ENCODE measurements at places on chromosomes 7 and 10.

DNA sequence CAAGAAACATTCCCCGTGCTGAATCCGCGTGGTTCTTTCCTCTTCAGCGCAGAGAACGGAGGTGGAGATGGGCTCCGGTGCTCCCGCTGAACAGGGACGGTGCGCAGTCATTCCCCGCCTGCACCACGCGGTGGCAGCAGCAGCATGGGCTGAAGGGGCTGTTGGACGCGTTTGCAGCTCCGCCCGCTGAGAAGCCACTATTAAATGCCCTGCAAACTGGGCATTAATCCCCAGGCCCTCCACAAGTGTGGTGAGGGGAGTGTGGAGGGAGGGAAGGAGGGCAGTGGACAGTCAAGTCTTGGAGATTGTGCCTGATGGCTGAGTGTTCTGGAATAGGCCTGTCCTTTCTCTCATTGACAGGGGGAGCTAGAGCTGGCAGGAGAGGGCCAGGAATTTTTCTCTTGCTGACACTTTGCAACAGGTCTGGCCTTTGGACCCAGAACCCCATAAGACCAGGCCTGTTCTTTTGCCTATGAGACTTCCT, 240.2 kb upstream of the INHBA start:
- peak; percentile 75 for DNase-seq

- DNase-seq = no peak
Measured at GRCh38 chr7:22269963-22270362, 87.0 kb downstream of the RAPGEF5 start.

DNA sequence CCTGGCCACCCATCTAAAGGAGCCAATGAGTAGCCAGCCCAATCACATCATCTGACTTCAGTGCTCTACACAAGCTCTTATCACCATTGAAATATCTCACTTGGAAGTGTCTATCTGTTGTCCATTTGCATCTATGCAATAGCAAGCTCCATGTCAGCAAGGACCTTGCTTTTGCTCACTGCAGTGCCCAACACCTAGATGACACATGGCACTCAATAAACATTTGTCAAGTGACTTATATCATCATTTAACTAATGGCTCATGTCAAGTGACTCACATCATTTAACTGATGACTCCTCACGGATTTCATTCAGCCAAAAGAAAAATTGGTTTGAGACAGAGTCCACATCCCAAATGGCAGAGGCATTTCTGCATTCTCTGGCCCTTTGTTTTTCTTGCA, 92.9 kb upstream of the ADAM12 start:
- DNase-seq = no peak

DNA sequence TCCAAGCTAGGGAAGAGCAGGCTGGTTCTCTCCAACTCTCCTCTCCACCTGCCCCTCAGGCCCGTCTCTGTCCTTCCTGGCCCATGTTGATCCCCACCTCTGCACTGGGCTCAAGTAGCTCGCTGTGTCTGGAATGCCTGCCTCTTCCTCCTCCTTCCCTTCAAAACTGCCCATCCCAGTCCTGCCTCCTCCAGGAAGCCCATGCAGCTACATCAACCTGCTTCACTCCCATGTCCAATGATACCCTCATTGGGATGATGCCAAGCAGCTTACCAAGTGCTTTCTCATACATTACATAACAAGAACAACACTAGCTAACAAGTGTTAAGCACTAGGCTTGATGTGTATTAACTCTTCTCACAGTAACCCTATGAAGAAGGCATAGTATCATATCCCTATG, 8.2 kb downstream of the ASB10 start:
- no peak for DNase-seq

DNA sequence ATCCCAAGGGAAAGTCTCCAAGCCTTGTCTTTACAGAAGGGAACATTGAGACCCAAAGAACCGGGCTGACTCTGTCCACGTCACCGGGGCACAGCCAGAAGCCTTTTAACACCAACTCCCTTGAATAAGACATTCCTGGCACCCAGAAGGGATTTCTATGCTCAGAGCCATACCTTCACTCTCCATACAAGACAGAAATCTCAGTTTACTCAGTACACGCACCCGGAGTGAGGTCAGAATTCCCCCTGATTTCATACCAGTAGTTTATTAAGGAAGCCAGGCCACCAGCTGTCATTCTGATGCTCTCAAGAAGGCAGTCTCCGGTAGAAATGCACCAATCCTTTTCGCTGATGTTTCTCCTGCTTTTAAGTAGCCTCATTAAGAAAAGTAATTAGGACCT, 134.2 kb upstream of the KCNMA1 start:
- no peak for DNase-seq

GRCh38 chr7:92782855-92783254, 53.5 kb downstream of the CDK6 start:
- DNase-seq = no peak

DNA sequence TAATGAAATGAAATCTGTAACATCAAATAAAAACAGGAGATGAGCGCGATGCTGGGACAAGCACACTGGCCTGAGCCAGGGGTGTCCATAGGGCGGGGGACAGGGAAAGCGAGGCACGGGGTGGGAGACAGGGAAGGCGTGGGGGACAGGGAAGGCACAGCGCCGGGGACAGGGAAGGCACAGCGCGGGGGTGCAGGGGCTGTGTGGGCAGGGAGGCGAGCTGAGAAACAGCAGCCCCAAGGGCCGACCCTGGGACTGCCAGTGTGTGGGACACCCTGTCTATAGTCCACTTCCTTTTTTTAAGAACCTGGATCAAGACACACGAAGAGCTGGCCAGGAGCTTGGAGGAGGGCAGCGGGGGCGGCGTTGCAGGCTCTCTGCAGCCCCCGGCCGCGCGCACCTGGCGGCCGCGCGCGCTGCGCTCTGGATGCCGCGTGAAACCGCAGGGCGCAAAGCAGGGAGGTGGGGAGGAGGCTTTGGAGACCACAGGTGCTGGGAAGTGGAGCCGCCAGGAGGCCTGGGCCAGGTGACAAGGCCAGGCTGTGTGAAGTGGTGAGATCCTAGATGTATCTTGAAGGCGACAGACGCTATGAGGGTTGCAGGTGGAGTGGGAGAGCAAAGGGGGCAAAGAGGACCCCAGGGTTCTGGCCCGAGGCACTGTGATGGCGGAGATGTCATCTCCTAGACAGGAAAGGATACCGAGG, 157.7 kb downstream of the COBL start:
- DNase-seq = no peak

DNA sequence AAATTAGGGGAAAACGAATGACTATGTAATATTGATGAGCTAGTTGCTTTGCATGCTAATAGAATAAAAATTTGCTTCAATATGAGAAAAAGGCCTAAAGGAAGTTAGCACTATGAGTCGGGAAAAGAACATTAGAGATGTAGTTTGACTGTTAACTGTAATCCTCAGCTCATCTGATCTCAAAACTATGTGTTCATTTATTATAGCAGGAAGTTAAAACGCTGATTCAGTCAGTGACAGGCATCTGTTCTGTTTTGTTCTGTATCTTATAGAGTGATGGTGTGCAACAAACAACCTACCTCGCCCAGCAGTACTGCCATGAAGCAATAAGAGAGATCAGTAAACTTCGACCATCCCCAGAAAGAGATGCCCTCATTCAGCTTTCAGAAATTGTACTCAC, 48.6 kb downstream of the PDSS1 start:
- no peak for DNase-seq

- peak; percentile 51 for DNase-seq
Measured at GRCh38 chr10:26697163-26697921, at the start of gene PDSS1. PDSS1 (plus strand) TSS chr10:26697701; CDS start chr10:26697712, 11 bp downstream.

- no peak for DNase-seq
Measured at GRCh38 chr7:98329791-98330373, 48.4 kb downstream of the BRI3 start.

GRCh38 chr7:6637544-6638229, 569 bp downstream of the ZNF316 start:
- DNase-seq = peak; percentile 60

DNA sequence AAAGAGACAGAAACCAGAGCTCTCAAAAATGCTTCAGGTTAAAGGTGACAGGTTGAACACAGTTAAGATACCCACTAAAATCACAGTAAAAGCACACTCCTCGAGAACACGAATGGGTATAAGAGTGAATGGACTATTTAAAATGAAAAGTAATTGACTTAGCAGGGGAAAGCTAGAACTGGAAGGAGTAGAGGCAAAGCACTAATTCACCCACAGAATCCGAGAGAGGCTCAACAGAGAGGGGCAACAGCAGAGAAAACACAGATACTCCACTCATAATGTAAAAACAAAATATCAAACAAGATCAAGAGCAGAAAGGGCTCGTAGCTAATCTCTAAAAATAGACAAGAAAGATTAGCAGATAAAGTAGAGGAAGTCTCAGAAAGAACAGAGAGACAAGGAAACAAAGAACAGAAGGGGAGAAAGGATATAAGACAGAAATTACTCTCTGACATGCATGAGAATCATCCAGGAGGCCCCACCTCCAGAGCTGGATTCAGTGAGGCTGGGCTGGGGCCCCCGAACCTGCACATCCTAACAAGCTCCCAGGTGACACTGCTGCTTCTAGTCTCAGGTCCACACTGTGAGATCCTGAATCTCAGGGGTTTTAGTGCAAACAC, 117.6 kb downstream of the GALNT11 start:
- DNase-seq = peak; percentile 86

GRCh38 chr10:29862923-29863614, 196.3 kb downstream of the JCAD start:
- DNase-seq = no peak

DNA sequence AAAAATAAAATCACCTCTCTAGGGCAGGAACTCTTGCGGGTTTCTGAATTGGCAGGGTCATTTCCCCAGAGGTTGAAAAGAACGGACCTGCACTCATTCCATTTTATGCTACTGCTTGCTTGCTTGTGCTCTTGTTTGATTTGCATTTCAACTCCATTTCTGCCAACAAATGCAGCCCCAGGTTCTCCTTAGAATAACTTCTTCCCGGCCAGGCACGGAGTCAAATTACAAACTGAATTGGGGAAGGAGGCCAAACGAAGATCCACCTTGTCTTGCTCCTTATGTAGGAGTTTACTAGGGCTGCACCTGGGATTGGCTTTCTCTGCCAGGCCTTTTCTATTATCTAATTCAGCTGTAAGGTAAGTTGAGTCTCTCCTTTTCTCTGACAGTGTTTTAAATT, 79.6 kb downstream of the HGF start:
- no peak for DNase-seq

DNA sequence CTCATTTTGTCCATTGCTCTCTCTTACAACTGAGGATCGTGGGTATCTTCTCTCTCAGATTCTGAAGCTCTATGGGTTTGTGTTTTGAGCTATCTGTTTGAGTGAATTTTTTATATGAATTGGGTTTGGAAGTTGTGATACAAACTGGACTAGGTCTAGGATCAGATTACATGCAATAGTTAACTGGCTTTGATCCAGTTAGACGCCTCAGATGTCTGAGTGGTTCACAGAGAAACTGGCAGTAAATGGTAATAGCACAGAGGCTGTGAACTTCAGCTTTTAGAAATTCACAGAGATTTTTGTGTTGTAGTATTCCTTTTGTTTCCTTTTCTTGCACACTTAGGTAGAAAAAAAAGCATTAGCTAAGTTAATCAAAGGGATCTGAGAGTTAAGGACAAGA, 12.7 kb upstream of the DNMBP start:
- no peak for DNase-seq

DNA sequence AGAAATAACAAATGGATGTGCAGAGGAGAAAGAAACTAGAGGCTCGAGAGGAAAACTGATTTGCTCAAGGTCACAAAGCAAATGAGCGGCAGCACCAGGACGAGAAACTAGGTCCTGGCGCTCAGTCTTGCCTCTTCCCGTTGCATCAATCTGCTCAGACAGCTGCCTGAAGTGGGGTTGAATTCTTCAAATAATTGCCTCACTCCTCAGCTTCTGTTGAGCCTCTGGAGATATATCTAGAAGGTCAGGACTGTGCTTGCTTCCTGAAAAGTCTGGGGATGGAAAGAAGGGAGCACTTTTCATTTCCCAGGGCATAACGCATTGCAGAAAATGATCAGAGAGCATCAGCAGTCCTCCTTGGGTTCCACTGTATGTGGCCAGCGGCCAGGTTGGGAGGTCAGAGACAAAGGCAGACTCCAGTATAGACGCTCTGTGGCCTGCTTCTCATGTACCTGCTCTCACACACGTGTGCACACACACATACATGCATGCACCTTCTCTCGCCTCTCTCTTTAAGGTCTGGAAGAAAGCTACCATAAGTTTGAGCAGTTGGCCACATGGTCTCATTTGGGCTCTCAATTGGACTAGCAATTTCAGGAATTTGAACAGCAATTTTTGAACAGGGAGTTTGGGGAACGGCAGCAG, 83.7 kb upstream of the DUSP5 start:
- DNase-seq = no peak

GRCh38 chr10:6082496-6083395, 6.1 kb upstream of the RBM17 start:
- DNase-seq = no peak

- no peak for DNase-seq
Measured at GRCh38 chr7:108067844-108068243, 62.3 kb downstream of the LAMB4 start.

GRCh38 chr10:119670717-119671116, 19.5 kb downstream of the BAG3 start:
- DNase-seq = no peak

DNA sequence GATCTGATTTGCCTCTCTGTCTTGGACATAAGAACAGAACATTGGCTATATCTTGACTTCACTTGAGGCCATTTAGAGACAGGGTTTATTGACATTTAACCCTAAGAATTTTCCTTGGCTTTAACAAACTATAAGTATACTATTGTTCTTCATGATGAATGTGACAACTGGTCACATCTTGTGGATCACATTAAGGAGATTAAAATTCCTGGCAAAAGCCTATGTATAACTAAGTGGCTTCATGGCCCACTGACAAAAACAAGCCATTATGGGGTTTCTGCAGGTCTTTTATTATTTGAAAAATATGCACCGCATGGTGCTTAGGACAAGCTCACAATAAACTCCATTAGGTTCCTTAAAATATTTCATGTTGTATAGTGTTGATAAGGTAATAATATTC, 54.8 kb downstream of the THNSL1 start:
- no peak for DNase-seq

DNA sequence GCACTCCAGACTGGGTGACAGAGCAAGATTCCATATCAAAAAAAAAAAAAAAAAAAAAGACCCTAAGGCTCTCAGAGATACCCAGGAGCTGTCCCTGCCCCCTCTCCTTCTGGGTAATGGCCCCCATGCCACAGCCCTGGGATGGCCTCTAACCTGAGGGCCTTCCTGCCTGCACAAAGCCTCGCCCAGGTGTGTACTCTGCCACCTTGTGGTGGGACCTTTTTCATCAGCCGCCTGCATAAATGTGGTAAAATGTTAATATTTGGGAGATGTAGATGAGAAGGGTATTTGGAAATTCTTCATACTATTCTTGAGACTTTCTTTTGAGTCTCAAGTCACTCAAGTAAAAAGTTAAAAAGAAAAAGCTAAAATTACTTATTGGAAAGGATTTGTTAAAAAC, 46.3 kb upstream of the RNF216 start:
- DNase-seq = peak; percentile 38

Measured in SK-N-DZ (cell line).